ENCODE measurements at places on chromosomes 1 and 21.

GRCh38 chr1:150366416-150367296 is 2.7 kb downstream of the RPRD2 start:
- peak overlapping the region; percentile 97 for H3K27ac ChIP-seq
- H3K36me3 ChIP-seq: no peaks in the 10 kb centered on the region
- no peak for DNase-seq
- H3K27me3 ChIP-seq: no peaks in the 10 kb centered on the region
- H3K4me1 ChIP-seq: peaks cover 18% of the 10 kb centered on the region
- H3K4me3 ChIP-seq: no peak overlapping the region

- no peak for DNase-seq
- no peak overlapping the region for H3K27ac ChIP-seq
- H3K36me3 ChIP-seq: no peaks in the 10 kb centered on the region
- H3K27me3 ChIP-seq: no peaks in the 10 kb centered on the region
These were observed 34.7 kb downstream of the RGSL1 start for GRCh38 chr1:182484531-182485257.

- no peak overlapping the region for H3K27ac ChIP-seq
- DNase-seq: no peak
- H3K27me3 ChIP-seq: no peaks in the 10 kb centered on the region
- no peak overlapping the region for H3K4me3 ChIP-seq
- H3K4me1 ChIP-seq: no peaks in the 10 kb centered on the region
- H3K36me3 ChIP-seq: no peaks in the 10 kb centered on the region
These were observed 93.3 kb downstream of the PDE9A start for GRCh38 chr21:42746593-42747275.

DNA sequence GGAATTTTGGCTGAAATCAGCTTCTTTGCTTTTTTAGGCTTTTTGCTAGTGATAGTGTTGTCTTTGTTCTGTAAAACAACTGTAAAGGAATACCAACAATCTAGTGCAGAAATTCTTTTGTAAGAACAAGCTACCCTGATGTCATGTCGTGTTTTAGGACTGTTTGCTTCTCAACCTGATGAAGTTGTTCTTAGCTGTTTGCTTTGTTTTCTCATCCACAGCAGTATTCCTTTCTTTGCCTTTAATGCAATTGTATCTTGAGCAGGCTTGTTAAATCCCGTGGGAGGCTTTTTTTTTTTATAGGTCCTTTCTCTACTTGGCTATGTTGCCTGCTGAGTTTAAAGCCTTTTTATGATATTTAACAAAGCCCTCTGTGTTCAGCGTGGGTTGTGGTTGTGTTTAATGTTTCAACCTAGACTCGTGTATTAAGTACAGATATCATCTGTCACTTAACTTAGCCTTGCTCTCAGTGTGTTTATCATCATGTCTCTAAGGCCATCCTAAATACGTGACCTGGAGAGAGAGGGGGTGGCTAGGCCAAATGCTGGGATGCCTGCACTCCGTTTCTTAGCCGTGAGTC is 31.6 kb downstream of the ADARB1 start:
- no peaks in the 10 kb centered on the region for H3K27me3 ChIP-seq
- DNase-seq: no peak
- H3K4me3 ChIP-seq: no peak overlapping the region
- no peaks in the 10 kb centered on the region for H3K36me3 ChIP-seq
- peaks cover 4% of the 10 kb centered on the region for H3K4me1 ChIP-seq

DNA sequence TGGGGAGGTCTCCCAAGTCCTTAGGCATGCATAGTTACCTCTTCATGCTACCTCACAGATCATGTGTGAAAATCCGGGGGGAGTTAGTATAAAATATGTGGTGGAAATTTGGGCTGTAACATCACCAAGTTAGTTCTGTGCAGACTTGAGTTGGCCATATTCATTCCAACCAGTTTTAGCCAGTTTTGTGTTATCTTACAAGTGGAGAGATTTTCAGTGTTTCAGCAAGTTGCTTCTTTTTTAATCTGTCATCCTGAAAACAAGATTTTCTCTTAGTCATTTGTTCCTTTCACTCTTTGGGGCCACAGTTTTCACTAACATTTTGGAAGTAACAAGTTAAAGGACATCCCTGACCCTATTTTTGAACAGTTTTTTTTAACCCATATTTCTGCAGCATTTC is 11.3 kb downstream of the SLC25A24 start:
- H3K36me3 ChIP-seq: peaks cover under 1% of the 10 kb centered on the region
- no peaks in the 10 kb centered on the region for H3K27me3 ChIP-seq
- DNase-seq: no peak
- H3K4me1 ChIP-seq: peaks cover 12% of the 10 kb centered on the region
- H3K27ac ChIP-seq: no peak overlapping the region

DNA sequence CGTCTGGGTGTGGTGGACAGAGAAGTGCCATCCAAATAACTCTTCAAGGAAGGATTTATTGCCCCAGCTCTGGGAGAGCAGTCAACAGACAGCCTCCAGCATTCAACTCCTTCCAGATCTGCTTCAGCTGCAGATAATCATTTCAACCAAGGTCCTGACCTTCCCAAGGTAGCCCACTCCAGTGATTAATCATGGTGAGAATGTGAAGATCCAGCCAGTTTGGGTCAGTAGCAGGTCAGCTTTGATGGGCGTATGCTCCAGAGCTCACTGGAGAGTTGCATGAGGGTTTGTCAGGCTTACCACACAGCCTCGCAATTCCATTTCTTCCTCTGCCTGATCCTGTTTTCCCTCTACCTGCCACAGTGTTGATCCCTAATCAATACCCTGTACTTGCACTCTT is 214.5 kb upstream of the ZRANB2 start:
- H3K4me1 ChIP-seq: no peaks in the 10 kb centered on the region
- no peaks in the 10 kb centered on the region for H3K36me3 ChIP-seq
- H3K27me3 ChIP-seq: no peaks in the 10 kb centered on the region
- H3K4me3 ChIP-seq: no peak overlapping the region
- DNase-seq: no peak

- no peak for DNase-seq
- no peaks in the 10 kb centered on the region for H3K36me3 ChIP-seq
- H3K27ac ChIP-seq: peak overlapping the region; percentile 1
- no peak overlapping the region for H3K4me3 ChIP-seq
- H3K4me1 ChIP-seq: peaks cover 19% of the 10 kb centered on the region
These were observed 34.8 kb upstream of the CACYBP start for GRCh38 chr1:174964972-174965361.

DNA sequence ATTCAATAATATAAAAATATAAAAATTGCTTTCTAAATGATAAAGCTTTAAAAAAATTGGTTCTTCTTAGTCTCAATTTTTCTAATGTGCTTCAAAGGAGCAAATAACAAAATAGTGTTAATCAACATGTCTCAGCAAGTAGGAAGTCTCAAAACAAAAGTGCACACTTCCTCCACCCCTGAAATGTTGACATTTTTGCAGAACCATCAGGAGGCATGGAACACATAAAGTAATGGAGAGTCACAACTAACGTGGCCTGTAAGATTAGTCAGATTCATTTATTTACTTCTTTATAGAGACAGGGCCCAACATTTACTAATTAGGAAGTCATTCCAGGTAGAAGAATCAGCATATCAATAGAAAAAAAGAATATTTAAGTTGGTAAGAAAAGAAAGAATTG is 34.9 kb upstream of the FMO2 start:
- no peak for DNase-seq
- no peak overlapping the region for H3K4me3 ChIP-seq
- H3K36me3 ChIP-seq: no peaks in the 10 kb centered on the region
- no peaks in the 10 kb centered on the region for H3K27me3 ChIP-seq
- H3K4me1 ChIP-seq: no peaks in the 10 kb centered on the region

DNA sequence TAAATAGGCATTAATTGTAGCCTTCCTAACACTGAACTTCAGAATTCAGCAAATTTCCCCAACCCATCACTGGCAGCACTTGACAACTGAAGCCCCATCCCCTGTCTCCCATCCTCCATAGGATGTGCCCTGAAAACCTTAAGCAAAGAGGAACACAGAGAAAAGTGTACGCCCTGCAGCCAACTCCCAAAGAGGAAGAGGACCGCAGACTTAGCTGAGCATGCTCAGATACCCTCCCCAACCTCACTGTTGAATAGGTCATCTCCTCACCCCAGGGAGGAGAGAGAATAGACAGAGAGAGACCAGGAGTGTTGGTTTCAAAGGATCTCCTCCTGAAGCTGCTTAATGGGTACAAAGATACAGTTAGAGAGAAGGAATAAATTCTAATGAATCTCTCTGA is 50.5 kb downstream of the CD2 start:
- H3K36me3 ChIP-seq: no peaks in the 10 kb centered on the region
- H3K4me1 ChIP-seq: no peaks in the 10 kb centered on the region
- DNase-seq: no peak
- H3K27me3 ChIP-seq: no peaks in the 10 kb centered on the region
- H3K4me3 ChIP-seq: no peak overlapping the region
- no peak overlapping the region for H3K27ac ChIP-seq

- H3K4me3 ChIP-seq: no peak overlapping the region
- H3K27ac ChIP-seq: no peak overlapping the region
- H3K4me1 ChIP-seq: no peaks in the 10 kb centered on the region
These were observed 16.2 kb upstream of the RNPC3 start for GRCh38 chr1:103509250-103509649.

DNA sequence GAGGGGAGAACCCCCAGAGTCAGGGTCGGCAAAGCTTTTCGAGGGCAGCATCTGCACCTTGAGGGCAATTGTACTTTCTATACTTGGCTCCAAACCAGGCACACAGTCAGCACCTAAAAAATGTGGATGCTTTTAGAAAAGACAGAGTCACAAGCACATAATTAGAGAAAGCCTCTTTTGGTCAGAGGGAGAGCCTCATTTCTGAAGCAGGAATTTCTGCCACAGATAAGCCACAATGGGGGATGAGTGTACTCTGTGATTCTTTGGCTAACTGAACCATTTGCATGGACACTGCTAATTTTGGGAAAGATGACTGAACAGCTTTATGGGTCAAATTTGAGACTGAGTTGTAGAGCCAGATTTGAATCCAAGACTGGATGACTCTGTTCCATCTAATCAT is 635.7 kb downstream of the KIF26B start:
- H3K27me3 ChIP-seq: no peaks in the 10 kb centered on the region
- no peaks in the 10 kb centered on the region for H3K36me3 ChIP-seq
- DNase-seq: no peak
- no peak overlapping the region for H3K4me3 ChIP-seq

- H3K27ac ChIP-seq: no peak overlapping the region
- no peaks in the 10 kb centered on the region for H3K36me3 ChIP-seq
- no peak for DNase-seq
- H3K27me3 ChIP-seq: no peaks in the 10 kb centered on the region
- H3K4me3 ChIP-seq: no peak overlapping the region
- H3K4me1 ChIP-seq: peaks cover 28% of the 10 kb centered on the region
These were observed 59.6 kb downstream of the HSF2BP start for GRCh38 chr21:43599728-43600127.

GRCh38 chr21:45532826-45533360 is 9.3 kb downstream of the SLC19A1 start:
- no peak overlapping the region for H3K27ac ChIP-seq
- H3K4me3 ChIP-seq: no peak overlapping the region
- peaks cover 21% of the 10 kb centered on the region for H3K4me1 ChIP-seq

DNA sequence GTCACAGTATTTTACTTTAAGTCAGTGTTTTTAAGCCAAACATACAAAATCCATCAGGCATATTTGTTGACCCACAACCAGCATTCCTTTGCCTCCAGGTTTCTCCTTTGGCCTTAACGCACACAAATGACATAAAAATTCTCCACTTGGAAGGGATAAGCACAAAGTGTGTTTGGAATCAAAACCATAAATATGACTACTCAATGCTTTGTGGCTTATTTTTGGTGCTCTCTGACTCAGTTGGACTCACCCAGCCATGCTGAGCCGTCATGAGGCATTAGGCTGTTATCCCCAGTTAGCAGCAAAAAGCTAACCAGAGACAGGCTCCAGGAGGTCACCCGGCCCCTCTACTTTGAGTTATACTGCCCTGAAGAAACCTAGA is 948 bp downstream of the PRUNE1 start:
- H3K36me3 ChIP-seq: no peaks in the 10 kb centered on the region
- H3K4me1 ChIP-seq: peaks cover 63% of the 10 kb centered on the region
- H3K27me3 ChIP-seq: no peaks in the 10 kb centered on the region
- DNase-seq: no peak

- H3K27ac ChIP-seq: no peak overlapping the region
- no peaks in the 10 kb centered on the region for H3K27me3 ChIP-seq
- H3K36me3 ChIP-seq: no peaks in the 10 kb centered on the region
- no peak overlapping the region for H3K4me3 ChIP-seq
These were observed 63.8 kb downstream of the CD34 start for GRCh38 chr1:207847116-207847515.

DNA sequence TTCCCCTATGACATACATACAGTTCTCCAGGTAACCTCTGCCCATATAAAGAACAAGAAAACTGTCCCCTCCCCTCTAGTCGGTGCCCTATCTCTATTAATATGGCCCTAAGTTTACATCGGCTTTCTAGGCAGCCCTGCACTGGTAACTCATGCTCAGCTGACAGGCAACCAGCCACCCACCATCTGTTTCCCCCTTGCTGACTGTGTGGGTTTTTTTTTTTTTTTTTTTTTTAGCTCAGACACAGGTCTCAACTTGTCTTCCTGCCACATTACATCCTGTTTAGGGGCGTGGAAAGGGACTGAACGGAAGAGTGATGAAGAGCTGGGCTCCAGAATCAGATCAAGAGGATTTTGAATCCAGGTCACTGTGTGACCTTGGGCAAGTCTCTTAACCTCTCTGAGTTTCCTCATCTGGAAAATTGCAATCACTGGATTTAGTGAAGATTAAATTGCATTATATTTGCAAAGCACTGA is 14.0 kb downstream of the LAPTM5 start:
- H3K27me3 ChIP-seq: no peaks in the 10 kb centered on the region
- no peaks in the 10 kb centered on the region for H3K4me1 ChIP-seq

DNA sequence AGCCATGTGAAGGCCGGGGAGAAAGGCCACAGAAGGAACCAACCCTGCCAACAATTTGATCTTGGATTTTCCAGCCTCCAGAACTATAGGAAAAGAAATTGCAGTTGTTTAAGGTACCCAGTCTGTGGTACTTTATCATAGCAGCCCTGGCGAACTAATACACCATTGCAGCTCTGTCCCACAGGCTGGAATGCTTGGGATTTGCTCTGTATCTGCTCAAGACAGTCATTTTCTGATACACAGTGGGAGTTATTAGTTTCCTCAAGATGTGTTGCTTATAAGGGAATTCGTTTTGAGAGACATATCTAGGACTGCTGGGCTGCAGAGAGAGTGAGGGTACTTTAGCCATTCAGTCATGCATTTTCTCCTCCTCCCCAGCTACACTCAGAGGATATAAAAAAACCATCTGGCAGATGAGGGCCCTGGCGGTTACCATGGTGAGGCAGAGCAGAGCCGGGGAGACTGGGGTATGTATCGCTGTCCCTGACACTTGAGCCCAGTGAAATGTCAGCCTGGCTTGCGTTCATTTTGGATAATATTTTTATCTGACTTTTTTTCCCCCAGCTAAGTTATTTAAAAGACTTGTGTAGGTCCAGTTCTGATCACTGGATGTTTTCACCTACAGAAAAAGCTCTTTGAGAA is 104.6 kb downstream of the DIRAS3 start:
- no peak overlapping the region for H3K4me3 ChIP-seq
- peak; percentile 30 for DNase-seq
- no peak overlapping the region for H3K27ac ChIP-seq
- no peaks in the 10 kb centered on the region for H3K27me3 ChIP-seq
- H3K36me3 ChIP-seq: no peaks in the 10 kb centered on the region

GRCh38 chr1:31789259-31790065 is 25.3 kb upstream of the ADGRB2 start:
- DNase-seq: peak; percentile 96
- H3K27me3 ChIP-seq: no peaks in the 10 kb centered on the region
- H3K36me3 ChIP-seq: no peaks in the 10 kb centered on the region
- H3K27ac ChIP-seq: peak overlapping the region; percentile 64
- H3K4me3 ChIP-seq: peak overlapping the region; percentile 46

All from thyroid gland (tissue), 4 donors.